ENCODE measurements at places on chromosomes 16 and 17. TPM values are rescaled to one million over a fixed set of nuclear protein-coding genes. Genes with fewer than 3 reads are reported as not detected.

NAE1 gene
- 47.8 TPM for total RNA-seq

RHBDL3 gene
- total RNA-seq = 0.10 TPM

KRT20 gene
- not detected for total RNA-seq

USP43 gene
- total RNA-seq = 4.3 TPM

SHMT1 gene
- 4.2 TPM for total RNA-seq

ACSM2A gene
- total RNA-seq = not detected

ITGAL gene
- total RNA-seq = not detected

NPIPB5 gene
- total RNA-seq = 111 TPM

BICDL2 gene
- total RNA-seq = not detected

DNA sequence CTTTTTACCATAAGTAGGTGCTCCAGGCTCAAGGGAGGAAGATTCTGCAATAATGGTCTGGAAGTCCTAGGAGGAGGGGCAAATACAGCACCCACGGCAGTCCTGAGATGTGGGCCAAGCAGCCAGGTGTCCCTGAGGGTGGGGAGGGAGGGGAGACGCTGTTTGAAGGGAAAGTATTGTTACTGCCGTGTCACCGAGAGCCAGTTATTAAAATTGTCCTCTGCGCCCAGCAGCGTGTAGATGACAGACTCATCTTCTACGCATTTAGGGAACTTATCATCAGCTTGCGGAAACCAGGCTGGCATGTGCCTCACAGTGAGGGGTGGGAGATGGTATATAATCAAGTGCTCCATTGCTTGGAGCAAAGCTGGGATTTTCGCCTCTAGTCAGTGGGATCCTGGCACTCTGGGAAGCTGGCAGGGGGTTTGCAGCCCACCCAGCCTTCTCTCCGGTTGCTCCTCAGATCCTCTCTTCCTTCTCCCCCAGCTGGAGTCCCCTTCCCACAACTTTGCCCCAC lies 104.6 kb downstream of the OR1D5 start:
- DNase-seq = no peak

GRCh38 chr16:88533932-88534637 lies 36.1 kb upstream of the ZC3H18 start:
- DNase-seq = no peak

DNA sequence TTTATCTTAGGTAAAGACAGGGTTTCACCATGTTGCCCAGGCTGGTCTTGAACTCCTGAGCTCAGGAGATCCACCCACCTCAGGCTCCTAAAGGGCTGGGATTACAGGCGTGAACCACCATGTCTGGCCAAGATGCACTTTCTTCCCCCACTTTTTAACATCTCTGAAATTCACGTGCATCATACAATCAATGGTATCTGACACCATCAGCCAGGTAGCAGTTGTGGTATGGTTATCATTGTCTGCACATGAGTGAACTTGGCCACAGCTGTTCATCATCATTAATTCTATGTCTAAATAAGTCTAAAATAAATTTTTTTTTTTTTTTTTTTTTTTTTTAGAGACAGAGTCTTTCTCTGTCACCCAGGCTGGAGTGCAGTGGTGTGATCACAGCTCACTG lies 34.2 kb upstream of the MYLK3 start:
- no peak for DNase-seq

DNA sequence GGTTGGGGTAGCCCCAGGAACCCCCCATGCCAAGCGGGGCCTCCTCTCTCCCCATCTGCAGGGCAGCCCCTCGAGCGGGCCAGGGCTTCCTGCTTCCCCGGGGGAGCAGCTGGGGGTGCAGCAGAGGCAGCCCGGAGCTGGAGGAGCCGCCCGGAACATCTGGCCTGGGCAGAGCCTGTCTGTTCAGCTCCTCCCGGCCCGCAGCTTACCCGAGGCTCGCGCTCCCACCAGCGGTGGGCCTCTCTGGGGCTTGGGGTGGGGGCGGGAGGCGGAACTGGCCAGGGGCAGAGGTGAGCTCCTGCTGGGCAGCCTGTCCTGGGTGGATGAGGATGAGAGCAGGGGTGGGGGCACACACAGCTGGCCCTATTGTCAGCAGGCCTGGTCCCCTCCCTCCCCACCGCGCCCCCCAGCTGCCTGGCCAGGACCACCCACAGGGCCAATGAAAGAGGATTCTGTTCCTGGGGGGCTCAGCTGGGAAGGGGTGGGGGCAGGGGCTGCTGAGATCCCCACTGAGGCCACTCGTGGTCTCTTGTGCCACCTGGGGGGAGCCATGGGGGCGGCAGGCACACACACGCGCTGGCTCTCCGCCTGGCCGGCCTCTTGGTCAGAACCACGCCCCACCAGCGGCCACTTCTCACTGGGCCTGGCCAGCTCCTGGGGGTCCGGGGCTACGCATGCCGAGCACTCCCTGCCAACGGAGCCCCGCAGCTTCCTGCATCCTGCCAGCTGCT lies 34.7 kb downstream of the BAHCC1 start:
- no peak for DNase-seq

DNA sequence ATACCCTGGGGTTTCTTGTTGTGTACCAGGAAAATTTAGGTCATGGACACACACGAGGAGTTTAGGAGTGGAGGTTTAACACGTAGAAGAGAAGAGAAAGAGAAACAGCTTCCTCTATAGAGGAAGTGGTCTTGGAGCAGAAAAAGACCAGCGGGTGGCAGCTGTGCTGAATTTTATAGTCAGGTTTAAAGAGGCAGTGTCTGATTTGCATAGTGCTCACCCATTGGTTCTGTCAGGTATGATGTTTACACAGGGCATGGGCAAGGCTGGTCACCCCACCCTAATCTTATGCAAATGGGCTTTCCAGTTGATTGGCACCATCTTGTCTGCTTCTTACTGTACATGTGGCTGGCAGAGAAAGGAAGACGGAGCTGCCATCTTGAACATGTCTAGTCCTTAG lies 309.0 kb downstream of the CDH13 start:
- DNase-seq = no peak

- DNase-seq = no peak
These were observed 20.2 kb upstream of the NCBP3 start for GRCh38 chr17:3866276-3866675.

DNA sequence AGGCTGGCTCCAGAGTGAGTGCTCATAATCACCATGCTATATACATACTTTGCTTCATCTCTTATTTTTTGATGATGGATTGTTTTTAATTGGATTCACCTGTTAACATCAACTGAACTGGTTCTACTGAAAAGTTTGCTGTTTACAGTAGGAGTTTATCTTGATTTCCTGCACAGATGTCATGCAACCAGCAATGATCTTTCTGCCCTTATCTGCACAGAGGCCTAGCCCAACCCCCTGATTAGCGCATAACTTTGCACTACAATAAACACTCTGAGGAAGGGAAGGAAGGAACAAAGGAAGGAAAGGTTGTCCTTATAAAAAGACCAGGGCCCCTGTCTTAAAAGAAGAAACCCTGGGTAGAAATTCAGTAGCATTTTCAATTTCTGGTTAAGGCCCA lies 152.9 kb downstream of the RGS9 start:
- DNase-seq = no peak

GRCh38 chr16:47370536-47370935 lies 90.3 kb downstream of the ITFG1 start:
- no peak for DNase-seq

GRCh38 chr17:29148257-29148789 lies 31.9 kb downstream of the MYO18A start:
- no peak for DNase-seq

- DNase-seq = peak; percentile 20
These were observed 128.0 kb downstream of the IRF8 start for GRCh38 chr16:86026916-86027315.

- no peak for DNase-seq
These were observed 20.5 kb downstream of the GRB7 start for GRCh38 chr17:39757931-39758873.

- DNase-seq = no peak
These were observed 13.2 kb downstream of the CD7 start for GRCh38 chr17:82303944-82304808.

DNA sequence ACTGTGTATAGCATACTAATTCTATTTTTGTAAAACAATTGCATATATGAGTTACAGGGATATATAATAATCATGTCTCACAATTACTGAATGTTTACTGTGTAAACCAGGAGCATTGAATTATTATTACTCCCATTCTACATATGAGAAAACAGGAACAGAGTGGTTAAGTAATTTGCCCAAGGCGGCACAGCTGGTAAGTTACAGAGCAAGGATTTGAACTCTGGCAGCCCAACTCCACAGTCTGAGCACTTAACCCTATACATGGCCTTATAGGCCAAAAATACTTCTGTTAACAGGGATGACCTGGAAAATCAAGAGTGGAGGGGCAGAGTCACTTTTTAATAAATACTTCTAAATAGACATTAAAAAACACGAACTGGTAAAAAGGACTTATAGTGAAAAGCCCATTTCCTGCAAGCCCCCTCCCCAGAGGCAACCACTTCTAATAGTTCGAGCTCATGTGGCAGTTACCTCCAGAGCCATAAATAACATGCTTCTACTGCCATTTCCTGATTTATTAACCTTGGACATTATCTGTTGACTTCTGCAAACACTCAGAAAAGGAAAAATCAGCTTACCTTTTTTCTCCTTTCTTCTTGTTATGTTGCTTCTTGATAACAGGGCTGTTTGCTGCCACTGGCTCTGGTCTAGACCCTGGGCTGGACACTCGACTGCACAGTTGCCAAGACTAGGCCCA lies 22.1 kb upstream of the ADGRG1 start:
- DNase-seq = peak; percentile 2

DNA sequence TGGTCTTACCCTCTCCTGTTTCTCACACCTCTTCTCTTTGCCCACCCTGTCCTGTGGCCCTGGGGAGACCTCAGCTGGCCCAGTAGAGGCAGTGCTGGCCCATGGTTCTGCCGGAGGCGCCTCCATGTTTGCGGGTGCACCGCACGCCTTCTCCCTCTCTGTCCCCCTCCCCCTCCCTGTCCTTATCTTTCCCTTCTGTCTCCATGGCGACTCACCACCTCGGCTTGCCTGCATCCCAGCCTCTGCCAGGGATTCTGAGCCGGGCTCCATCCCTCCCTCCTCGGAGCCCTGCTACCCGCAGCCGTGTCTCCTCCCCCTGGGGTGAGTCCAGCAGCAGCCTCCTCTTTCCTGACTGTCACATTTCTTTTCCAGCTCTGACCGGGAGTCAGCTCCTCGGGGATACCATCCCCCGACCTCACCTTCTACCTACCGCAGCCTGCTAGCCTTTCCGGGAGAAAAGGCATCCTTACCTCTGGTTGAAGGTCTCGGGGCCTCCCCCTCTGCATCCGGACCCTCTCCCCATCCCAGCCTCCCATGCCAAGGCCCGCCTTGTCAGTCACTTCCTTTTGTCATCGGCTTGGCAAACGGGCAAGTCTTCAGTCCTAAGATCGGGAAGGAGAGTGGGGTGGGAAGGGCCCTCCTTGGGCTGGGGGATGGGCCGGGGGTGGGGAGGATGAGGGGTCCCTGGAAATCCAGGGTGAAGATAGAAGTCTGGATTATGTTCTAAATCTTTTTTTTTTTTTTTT lies at the start of gene RNF112:
Gene RNF112 (plus strand): TSS at position 358 of the 746 bp plus-strand sequence. CDS start 177 bp downstream, at position 535.
- DNase-seq = no peak

DNA sequence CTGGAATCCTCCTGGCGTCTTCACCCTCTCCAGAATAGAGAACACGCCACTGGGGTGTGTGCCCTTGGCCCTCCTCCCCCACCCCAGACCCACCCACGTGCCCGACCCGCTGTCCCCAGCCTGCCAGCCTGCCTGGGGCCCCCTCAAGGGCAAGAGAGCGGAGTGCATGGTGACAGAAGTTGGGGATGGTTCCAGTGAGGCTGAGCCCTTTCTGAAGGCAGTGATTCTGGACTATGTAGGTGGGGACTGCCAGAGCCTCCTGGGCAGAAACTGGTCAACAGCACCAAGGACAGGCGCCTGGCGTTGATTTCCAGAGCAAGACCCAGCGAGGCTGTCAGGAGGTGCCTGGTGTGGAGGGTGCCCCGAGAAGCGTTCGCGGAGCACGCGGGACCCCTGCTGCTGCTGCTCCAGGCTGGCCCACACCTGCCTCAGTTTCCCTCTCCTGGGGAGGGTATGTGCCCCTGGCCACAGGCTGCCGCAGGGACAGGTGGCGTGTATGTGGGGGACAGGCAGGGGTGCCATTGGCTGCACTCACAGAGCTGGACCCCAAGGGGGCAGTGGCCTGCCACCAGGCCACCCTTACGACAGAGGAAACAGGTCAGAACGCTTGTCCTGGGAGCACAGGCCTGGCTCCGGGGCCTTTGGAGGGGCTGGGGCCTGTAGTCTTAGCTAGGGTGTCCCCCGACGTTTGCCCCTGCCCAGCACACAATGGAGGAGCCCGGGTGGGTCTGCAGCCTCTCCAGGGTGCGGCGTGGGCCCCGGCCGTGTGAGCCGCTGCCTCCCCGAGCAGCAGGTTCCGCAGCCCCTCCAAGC lies 1.2 kb downstream of the SSTR5 start:
- no peak for DNase-seq

- no peak for DNase-seq
These were observed 113.5 kb upstream of the RPL38 start for GRCh38 chr17:74089869-74090464.

GRCh38 chr17:21008160-21008915 lies 34.5 kb downstream of the USP22 start:
- DNase-seq = no peak

DNA sequence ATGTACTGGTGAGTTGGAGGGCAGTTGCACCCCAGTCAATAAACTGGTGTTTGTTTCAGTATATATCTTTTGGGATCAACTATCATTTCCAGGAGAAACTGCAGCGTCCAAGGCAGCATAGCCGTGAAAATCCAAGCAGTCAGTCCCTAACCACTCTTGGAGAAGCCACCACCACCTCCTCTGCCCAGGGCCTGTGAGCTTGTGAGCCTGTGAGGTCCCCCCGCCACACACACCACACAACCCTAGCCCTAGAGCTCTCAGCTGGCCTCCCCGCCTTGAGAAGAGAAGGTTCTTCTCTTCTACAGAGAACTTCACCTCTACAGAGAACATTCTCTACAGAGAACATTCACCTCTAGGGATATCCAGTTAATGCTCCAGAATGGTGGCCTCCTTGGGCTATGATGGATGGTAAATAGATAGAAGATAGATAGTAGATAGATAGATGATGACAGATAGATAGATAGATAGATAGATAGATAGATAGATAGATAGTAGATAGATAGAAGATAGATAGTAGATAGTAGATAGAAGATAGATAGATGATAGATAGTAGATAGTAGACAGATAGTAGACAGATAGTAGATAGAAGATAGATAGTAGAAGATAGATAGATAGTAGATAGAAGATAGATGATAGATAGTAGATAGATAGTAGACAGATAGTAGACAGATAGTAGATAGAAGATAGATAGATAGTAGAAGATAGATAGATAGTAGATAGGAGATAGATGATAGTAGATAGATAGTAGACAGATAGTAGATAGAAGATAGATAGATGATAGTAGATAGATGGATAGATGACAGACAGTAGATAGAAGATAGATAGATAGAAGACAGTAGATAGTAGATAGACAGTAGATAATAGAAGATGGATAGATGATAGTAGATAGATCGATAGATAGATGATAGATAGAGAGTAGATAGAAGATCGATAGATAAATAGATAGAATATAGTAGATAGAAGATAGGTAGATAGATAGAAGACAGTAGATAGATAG lies 13.7 kb downstream of the ALOX15B start:
- DNase-seq = peak; percentile 35

GRCh38 chr17:62797959-62798358 lies 10.2 kb downstream of the MARCHF10 start:
- no peak for DNase-seq

GRCh38 chr16:85846461-85846860 lies 47.0 kb downstream of the COX4I1 start:
- DNase-seq = peak; percentile 22
